ENCODE measurements at places on chromosomes 4 and X. TPM values are rescaled to one million over a fixed set of nuclear protein-coding genes. Genes with fewer than 3 reads are reported as not detected.

GRCh38 chrX:46200413-46200812, 344.8 kb downstream of the ZNF674 start:
- no peak for DNase-seq

Gene C4orf50
- polyA plus RNA-seq = not detected

- DNase-seq = no peak
Observed at GRCh38 chrX:33285550-33285949, 74.2 kb upstream of the DMD start.

DNA sequence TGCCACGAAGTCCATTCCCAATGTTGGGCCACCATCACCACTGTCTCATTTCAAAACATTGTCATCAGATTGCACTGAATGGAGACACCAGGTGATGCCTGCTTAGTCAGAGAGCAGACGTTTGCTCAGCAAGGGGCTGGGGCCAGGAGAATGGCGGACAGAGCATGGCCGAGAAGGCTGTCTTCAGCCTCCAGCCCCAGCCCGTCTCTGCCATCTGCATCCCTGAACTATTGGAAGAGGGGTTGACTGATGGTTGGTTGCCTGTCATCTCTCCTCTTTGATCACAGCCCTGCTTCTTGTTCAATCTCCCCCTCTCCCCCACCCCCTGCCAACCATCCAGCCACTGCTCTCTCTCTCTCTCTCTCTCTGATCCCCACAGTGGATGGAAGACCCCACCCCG, 140.9 kb downstream of the SHOX start:
- no peak for DNase-seq

Gene TNIP3
- 2.2 TPM for polyA plus RNA-seq

Data from GM23248 (cell line).